ENCODE measurements at places on chromosomes 13 and 19.
A peak's percentile ranks its signal among the peaks of the same experiment; 100 is the strongest.

- DNase-seq, result peak; percentile 67
Measured at GRCh38 chr13:92806215-92806614, 420.4 kb upstream of the GPC6 start.

GRCh38 chr13:46313432-46314257 lies 73.4 kb downstream of the RUBCNL start:
- DNase-seq, result no peak

- DNase-seq, result no peak
Measured at GRCh38 chr13:106987427-106987785, 419.5 kb upstream of the ARGLU1 start.

DNA sequence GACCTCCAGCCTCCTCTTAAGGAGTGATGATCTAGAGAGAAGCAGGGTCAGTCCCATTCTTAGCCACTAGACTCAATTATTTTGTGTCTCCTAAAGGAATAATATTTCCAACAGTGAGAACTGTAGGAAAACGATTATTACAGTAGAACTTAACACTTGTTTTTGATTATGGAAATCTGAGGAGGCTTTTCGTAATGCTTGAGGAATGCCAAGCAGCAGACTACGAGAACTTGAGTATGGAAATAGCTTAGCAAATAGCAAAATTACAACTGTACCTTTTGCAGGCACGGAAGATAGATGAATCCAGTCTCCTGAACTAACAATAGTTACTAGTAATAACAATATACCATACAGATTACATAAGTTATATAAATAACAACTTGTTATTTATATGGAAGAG lies 12.2 kb downstream of the BRD4 start:
- no peak for DNase-seq

GRCh38 chr19:16095071-16095571 lies 16.6 kb upstream of the RAB8A start:
- no peak for DNase-seq

- DNase-seq, result peak; percentile 82
Measured at GRCh38 chr13:47215736-47216135, 318.9 kb upstream of the HTR2A start.

DNA sequence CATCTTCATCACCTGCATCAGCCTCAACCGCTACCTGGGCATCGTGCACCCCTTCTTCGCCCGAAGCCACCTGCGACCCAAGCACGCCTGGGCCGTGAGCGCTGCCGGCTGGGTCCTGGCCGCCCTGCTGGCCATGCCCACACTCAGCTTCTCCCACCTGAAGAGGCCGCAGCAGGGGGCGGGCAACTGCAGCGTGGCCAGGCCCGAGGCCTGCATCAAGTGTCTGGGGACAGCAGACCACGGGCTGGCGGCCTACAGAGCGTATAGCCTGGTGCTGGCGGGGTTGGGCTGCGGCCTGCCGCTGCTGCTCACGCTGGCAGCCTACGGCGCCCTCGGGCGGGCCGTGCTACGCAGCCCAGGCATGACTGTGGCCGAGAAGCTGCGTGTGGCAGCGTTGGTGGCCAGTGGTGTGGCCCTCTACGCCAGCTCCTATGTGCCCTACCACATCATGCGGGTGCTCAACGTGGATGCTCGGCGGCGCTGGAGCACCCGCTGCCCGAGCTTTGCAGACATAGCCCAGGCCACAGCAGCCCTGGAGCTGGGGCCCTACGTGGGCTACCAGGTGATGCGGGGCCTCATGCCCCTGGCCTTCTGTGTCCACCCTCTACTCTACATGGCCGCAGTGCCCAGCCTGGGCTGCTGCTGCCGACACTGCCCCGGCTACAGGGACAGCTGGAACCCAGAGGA lies 2.6 kb downstream of the P2RY11 start:
- DNase-seq, result no peak

GRCh38 chr19:49602806-49603205 lies 11.8 kb downstream of the PRR12 start:
- no peak for DNase-seq

- DNase-seq, result no peak
Measured at GRCh38 chr19:33449799-33450198, 71.8 kb downstream of the PEPD start.

DNA sequence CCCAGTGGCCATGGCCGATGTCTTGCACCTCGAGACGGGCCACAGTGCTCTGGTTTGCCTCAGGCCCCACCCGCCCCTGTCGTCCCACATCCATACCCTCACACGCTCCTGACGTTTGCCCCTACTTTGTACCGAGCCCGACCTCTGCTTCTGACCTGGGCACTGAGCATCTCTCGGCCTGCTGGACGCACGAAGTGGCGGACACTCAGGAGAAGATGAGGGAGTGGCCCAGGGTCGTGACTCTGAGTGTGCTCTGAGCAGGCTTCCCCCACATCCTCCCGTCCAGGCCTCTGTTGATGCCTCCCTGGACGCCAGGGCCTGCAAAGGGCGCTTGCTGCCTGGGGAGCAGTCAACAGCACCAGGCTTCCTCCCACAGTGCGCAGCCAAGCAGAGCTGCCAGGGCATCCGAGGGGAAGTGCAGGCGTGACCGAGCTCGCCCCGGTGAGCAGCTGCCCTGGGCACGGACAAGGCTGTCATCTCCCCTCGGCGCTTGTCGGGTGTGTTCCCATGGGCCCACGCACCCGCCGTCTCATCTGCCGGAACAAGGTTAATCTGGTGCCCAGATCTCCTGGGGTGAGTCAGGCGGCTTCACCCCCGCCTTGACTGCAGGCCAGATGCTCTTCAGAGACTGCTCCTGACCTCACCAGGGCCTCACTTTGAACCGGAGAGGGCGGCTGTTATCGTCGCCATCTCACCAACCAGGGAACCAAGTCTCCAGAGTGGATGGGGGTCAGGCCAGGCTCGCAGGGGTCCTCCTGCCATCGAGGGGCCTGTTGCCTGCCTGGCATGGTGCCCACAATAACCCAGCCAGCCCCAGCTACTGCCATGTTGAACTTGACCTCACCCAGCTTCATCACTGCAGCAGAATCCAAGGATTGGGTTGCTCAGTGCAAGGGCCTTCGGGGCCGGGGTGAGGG lies 27.2 kb downstream of the COMP start:
- DNase-seq, result no peak

Data from SJSA1 (cell line).